ENCODE measurements at places on chromosomes 4 and X.

- H3K36me3 ChIP-seq: no peaks in the 10 kb centered on the region
- H3K4me3 ChIP-seq: no peak overlapping the region
- no peak for DNase-seq
- H3K27ac ChIP-seq: no peak overlapping the region
- peaks cover 30% of the 10 kb centered on the region for H3K4me1 ChIP-seq
- H3K27me3 ChIP-seq: no peaks in the 10 kb centered on the region
These were observed 68.7 kb upstream of the ENPP6 start for GRCh38 chr4:184286358-184286757.

DNA sequence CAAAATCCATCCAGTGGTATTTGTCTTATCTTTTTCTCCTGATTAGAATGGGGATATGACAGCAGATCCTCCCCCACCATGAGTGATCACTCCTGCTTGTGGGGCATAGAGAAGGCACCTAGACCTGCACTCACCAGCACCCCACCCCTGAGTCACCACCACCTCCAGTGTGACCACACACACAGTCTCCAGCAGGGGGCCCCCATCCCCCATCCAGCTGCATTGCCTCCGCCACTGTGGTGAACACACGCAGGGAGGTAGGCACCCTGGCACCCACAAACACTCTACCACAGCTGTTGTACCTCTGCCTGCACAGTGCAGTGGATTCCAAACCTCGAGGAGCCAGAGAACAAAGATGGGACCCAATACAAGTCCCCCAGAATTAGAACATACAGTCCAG is 9.0 kb upstream of the MAGEA8 start:
- peaks cover 6% of the 10 kb centered on the region for H3K27me3 ChIP-seq
- H3K27ac ChIP-seq: no peak overlapping the region
- H3K36me3 ChIP-seq: peaks cover 2% of the 10 kb centered on the region
- H3K4me3 ChIP-seq: no peak overlapping the region
- no peaks in the 10 kb centered on the region for H3K4me1 ChIP-seq

DNA sequence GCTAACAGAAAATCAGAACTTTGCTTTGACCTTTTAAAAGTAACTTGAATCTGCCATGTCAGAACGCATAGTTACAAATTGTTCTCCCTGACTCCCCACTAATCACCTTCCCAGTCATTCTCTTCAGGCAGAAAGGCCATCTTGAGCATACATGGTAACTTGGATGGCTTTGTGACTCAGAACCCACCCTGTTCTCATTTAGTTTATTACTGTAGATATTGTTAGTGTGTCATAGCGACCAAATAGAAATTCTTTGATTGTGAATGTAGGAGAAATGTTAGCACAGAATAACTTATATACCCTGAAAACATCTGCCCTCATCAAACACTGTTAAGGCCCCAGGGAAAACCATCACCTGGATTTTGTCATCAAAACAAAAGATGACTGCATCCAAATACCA is 382.0 kb downstream of the MAGEB5 start:
- no peak overlapping the region for H3K27ac ChIP-seq
- no peak for DNase-seq
- no peaks in the 10 kb centered on the region for H3K36me3 ChIP-seq

DNA sequence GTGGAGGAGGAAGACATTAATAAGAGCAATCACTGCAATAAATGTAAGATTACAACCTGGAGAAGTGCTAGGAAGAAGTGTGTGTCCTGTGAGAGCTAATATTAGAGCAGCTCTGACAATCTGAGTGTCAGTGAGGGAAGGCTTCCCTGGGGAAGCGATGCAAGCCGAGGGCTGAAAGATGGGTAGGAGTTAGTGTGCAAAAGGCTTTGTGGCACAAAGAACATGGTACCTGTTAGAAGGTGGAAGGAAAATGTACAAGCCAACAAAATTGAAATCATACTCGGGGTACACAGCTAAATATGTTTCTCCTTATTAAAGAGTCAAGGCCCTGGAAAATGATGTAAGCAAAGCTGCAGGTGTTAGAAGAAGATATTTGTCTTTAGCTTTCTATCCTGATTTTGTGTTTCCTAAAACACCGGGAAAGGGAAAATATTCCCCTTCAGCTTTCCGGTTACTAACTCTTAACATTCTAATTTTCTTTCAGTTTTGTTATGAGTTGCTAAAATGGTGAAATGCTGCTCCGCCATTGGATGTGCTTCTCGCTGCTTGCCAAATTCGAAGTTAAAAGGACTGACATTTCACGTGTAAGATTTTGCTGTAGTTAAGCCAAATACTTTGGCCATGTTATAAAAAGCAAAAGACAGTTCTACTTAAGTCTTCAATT is 808 bp downstream of the THAP6 start:
- no peaks in the 10 kb centered on the region for H3K27me3 ChIP-seq
- H3K4me1 ChIP-seq: peaks cover 22% of the 10 kb centered on the region
- no peak for DNase-seq

DNA sequence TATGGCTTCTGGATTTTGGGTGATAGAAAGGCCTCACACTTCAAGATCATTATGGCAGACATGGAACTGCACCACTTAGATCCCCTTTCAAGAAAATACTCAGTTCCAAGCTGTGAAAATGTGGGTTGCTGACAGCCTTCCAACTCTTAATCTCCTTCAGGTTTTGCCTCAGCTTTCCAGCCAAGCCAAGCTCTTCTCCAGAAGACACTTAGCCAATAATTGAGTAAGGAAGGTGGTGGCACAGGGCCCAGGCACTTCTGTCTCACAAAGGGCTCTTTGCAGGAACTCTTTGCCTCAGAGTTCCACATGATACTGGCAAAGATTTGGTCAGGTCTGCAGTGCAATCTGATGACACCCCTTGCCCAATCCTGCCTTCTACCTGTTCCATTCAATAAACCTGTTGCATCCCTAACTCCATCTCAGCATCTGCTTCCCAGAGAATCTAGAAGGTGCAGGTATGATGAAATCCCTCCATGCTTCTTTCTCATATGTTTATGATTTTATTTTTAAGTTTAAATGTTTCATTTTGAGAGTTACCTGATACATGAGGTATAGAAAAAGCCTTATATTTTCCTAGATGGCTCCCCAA is 30.6 kb downstream of the ANXA5 start:
- no peaks in the 10 kb centered on the region for H3K27me3 ChIP-seq
- no peak for DNase-seq
- peaks cover 11% of the 10 kb centered on the region for H3K36me3 ChIP-seq
- no peak overlapping the region for H3K27ac ChIP-seq
- no peak overlapping the region for H3K4me3 ChIP-seq

DNA sequence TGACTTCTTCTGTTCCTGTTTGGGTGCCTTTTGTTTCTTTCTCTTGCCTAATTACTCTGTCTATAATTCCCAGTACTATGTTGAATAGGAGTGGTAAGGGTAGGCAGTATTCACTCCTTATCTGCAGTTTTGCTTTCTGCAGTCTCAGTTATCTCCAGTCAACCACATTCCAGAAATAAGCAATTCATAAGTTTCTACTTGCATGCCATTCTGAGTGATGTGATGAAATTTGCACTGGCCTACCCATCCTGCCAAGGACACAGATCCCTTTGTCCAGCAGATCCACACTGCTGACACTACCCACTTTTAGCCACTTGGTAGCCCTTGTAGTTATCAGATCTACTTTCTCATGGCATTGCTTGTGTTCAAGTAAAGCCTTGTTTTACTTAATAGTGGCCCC is 971.6 kb upstream of the INTU start:
- no peak overlapping the region for H3K4me3 ChIP-seq
- peak overlapping the region; percentile 64 for H3K27ac ChIP-seq
- H3K4me1 ChIP-seq: peaks cover 22% of the 10 kb centered on the region
- no peaks in the 10 kb centered on the region for H3K27me3 ChIP-seq
- no peak for DNase-seq

DNA sequence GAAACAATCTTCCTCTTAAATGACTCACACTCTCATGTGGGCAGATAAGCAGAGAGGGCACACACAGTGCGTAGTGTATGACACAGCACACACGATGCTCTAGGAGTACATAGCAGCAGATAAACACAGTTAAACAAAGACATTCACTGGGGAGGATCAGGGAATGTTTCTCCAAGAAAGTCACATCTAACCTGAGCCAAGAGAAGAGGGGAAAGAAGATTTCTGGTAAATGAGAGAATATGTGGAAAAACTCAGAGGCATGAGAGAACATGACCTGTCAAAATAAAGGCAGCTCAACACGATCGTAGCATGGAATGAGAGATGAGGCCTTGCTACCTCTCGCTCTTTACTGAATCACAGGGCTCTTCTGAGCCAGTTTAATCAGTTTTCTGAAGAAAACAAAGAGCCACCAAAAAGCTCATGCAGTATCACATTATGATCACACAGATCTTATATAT is 251.0 kb downstream of the ANK2 start:
- H3K27me3 ChIP-seq: no peaks in the 10 kb centered on the region
- peak overlapping the region; percentile 52 for H3K27ac ChIP-seq
- peaks cover 3% of the 10 kb centered on the region for H3K36me3 ChIP-seq
- peaks cover 7% of the 10 kb centered on the region for H3K4me1 ChIP-seq
- DNase-seq: no peak

GRCh38 chrX:29487714-29488113 is 727.6 kb upstream of the MAGEB2 start:
- peaks cover 9% of the 10 kb centered on the region for H3K4me1 ChIP-seq
- DNase-seq: no peak
- H3K27me3 ChIP-seq: no peaks in the 10 kb centered on the region
- H3K4me3 ChIP-seq: no peak overlapping the region
- no peaks in the 10 kb centered on the region for H3K36me3 ChIP-seq

- H3K27ac ChIP-seq: no peak overlapping the region
- no peak for DNase-seq
- no peak overlapping the region for H3K4me3 ChIP-seq
These were observed 619.7 kb downstream of the MID1IP1 start for GRCh38 chrX:39421006-39421405.

DNA sequence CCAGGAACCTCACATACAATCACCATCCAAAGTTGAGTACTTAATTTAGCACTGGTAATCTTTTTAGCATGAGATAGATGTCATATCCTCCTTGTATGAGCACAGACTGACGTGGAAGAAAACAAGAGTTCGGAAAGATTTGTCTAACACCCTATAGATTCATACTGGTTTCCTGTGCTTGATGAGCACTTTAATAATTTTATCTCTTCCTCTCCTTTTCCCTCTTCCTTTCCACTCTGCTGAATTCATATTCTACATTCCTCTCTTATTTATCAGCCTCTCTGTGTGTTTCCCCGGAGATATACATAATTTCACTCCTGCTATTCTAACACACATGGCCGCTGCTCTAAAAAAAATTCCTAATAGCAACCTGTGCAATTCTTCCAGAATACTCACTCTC is 273.9 kb downstream of the AFF2 start:
- no peak overlapping the region for H3K4me3 ChIP-seq
- no peaks in the 10 kb centered on the region for H3K27me3 ChIP-seq
- no peak overlapping the region for H3K27ac ChIP-seq

DNA sequence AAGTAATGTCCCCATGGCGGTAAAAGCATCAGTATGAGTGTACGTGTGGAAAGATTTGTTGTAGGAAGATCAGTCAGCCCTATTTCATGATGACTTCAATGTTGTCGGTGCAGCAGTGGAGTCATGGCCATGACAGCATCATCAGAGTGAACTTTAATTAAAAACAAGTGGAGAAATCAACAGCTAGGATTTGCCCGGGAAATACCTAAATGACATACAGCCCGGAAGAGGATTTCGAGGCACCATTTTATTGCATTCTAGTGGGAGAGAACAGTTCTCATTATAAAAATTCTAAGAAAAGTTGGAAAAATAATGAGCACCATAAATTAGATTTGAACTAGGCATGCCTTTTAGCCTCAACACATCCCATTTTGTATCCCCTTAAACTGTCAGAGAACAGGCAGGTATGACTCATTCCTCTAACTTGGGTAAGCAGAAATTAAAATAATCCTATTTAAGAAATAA is 170.1 kb downstream of the SHROOM3 start:
- no peak for DNase-seq
- H3K27me3 ChIP-seq: no peaks in the 10 kb centered on the region
- no peak overlapping the region for H3K4me3 ChIP-seq
- H3K27ac ChIP-seq: no peak overlapping the region
- peaks cover 24% of the 10 kb centered on the region for H3K4me1 ChIP-seq

DNA sequence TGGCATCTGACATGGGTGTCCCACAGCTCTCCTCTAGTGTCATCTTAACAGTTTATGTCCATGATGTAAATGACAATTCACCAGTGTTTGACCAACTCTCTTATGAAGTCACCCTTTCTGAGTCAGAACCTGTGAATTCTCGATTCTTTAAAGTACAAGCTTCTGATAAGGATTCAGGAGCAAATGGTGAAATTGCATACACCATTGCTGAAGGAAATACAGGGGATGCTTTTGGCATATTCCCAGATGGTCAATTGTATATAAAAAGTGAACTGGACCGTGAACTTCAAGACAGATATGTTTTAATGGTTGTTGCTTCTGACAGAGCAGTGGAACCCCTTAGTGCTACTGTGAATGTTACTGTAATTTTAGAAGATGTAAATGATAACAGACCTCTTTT is 4.6 kb downstream of the FAT4 start:
- peaks cover 28% of the 10 kb centered on the region for H3K36me3 ChIP-seq
- peaks cover 75% of the 10 kb centered on the region for H3K4me1 ChIP-seq
- DNase-seq: no peak
- H3K27ac ChIP-seq: no peak overlapping the region
- H3K4me3 ChIP-seq: peak overlapping the region; percentile 99
- H3K27me3 ChIP-seq: peaks cover 28% of the 10 kb centered on the region

- peaks cover 3% of the 10 kb centered on the region for H3K36me3 ChIP-seq
- H3K4me1 ChIP-seq: no peaks in the 10 kb centered on the region
- H3K4me3 ChIP-seq: no peak overlapping the region
- no peaks in the 10 kb centered on the region for H3K27me3 ChIP-seq
- DNase-seq: no peak
These were observed 121.3 kb downstream of the EGF start for GRCh38 chr4:110034026-110034393.

GRCh38 chrX:47563801-47564315 is 2.9 kb downstream of the ARAF start:
- H3K4me3 ChIP-seq: peak overlapping the region; percentile 54
- peaks cover 21% of the 10 kb centered on the region for H3K4me1 ChIP-seq
- no peak for DNase-seq
- no peaks in the 10 kb centered on the region for H3K27me3 ChIP-seq

Data from neural crest cell (in vitro differentiated cells).